ENCODE measurements at places on chromosomes 3 and 15. TPM values are rescaled to one million over a fixed set of nuclear protein-coding genes. Genes with fewer than 3 reads are reported as not detected.

UBE2E2 gene
- 11.9 TPM for total RNA-seq

SLC22A14 gene
- total RNA-seq, result 0.14 TPM

PLIN1 gene
- total RNA-seq, result 0.88 TPM

TPRG1 gene
- 24.4 TPM for total RNA-seq

DNA sequence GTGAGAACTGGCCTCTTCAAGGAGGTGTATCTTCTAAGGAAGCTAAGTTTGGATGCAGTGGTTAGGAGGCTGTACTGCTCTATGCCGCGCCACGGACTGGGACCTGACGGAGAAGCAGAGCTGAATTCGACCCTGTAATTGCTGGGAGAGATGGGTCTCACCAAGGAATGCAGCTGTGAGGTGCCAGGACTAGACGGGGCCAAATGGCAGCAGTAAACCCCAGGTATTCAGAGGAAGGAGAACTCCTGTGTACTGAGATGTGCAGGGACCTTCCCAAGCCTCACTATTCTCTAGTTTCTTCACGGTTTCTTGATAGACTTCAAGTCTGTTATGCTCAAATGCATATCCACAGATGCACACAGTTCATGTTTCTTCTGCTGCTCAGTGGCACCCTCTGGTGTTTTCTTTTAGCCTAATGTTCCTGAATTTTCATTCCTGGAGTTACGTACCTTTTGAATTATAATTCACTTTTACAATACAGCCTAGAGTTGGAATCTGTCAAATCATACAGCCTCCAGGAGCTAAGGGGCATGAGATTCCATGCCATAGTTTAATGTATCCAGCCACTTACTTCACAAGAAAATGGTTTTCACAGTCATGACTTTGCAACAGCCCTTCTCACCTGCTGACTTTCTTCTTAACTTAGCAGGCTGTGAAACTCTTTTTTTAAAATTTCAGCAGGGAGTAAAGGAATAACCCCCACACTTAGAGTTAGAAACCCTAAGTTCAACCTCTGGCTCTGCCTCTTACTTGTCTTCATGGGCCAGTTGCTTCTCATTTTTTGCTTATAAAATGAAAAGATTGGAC is 61.8 kb downstream of the GLDN start:
- H3K27ac ChIP-seq, result no peak overlapping the region
- H3K27me3 ChIP-seq, result peaks cover 62% of the 10 kb centered on the region
- no peak for DNase-seq
- peaks cover 7% of the 10 kb centered on the region for H3K4me1 ChIP-seq
- no peak overlapping the region for H3K4me3 ChIP-seq

GRCh38 chr3:67781218-67781617 is 126.8 kb upstream of the SUCLG2 start:
- no peak overlapping the region for H3K4me3 ChIP-seq
- no peak for DNase-seq
- H3K27ac ChIP-seq, result no peak overlapping the region
- peaks cover 23% of the 10 kb centered on the region for H3K36me3 ChIP-seq
- H3K27me3 ChIP-seq, result no peaks in the 10 kb centered on the region

DNA sequence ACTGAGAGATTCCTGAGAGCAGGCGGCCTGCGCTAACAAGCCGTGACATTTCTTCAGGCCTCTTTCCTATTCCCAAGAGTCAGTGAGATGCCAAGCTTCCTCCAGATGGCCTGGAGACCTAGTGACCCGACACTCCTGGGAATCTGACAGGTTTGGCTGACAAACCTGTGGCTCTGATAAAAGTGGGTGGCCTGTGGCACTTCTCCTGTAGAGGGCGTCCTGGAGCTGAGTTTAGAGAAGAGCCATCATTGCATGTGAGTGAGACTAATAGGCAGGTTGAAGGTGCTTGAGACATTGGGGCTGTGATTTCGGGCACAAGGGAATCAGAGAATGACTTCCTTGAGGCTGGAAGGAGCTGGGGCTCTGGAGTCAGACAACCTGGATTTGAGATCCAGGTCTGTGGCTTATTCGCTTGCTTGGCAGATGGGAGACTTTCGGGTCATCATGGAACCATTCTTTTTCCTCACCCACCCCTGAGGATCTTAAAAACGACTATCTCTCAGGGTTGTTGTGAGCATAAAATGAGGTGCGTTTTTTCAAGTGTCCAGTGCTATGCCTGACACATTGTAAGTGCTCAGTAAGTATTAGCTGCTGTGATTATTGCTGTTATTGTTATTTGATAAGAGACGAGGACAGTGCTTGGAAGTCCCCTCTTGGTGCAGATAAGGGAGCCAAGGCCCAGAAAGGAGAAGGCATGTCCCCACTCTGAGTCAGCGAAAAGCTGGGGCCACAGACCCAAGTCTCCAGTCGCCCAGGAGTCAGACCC is 77.2 kb downstream of the SCN10A start:
- H3K27me3 ChIP-seq, result peaks cover 17% of the 10 kb centered on the region
- H3K27ac ChIP-seq, result no peak overlapping the region
- H3K36me3 ChIP-seq, result no peaks in the 10 kb centered on the region
- peak; percentile 41 for DNase-seq
- no peaks in the 10 kb centered on the region for H3K4me1 ChIP-seq

DNA sequence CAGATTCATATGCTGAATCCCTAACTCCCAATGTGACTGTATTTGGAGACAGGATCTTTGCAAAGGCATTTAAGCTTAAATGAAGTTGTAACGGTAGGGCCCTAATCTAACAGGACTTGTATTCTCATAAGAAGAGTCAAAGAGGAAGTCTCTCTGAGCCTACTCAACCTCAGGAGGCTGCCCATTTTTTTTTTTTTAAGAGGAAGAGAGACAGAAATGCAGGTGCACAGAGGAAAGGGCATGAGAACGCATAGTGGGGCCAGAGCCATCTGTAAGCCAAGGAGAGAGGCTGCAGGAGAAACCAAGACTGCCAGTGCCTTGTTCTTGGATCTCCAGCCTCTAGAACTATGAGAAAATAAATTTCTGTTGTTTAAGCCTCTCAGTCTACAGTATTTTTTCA is 28.4 kb downstream of the ZNF860 start:
- H3K27ac ChIP-seq, result no peak overlapping the region
- peaks cover 5% of the 10 kb centered on the region for H3K4me1 ChIP-seq
- H3K36me3 ChIP-seq, result no peaks in the 10 kb centered on the region
- H3K4me3 ChIP-seq, result no peak overlapping the region
- no peak for DNase-seq
- peaks cover 33% of the 10 kb centered on the region for H3K27me3 ChIP-seq

- H3K4me3 ChIP-seq, result no peak overlapping the region
- no peak overlapping the region for H3K27ac ChIP-seq
- peaks cover under 1% of the 10 kb centered on the region for H3K4me1 ChIP-seq
- DNase-seq, result no peak
Measured at GRCh38 chr3:113252553-113252952, 41.2 kb downstream of the BOC start.

DNA sequence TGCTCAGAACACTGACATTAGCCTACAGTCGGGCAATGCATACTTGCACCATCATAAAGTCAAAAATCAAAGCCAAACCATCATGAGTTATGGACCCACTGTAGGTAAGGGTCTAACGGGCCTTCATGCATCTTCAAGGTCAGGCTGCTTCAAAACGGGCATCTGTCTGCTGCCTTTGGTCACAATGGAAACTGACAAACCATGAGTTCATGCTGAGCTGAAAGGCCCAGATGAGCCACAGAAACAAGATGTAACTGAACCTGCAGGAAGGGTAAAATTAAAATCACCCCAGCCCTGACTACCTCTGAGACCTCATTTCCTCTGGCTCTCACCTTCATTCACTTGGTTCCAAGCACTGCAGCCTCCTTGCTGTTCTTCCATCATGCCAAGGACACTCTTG is 143.8 kb downstream of the ERC2 start:
- H3K27me3 ChIP-seq, result peaks cover 15% of the 10 kb centered on the region
- no peak for DNase-seq
- no peak overlapping the region for H3K27ac ChIP-seq
- H3K36me3 ChIP-seq, result no peaks in the 10 kb centered on the region
- no peak overlapping the region for H3K4me3 ChIP-seq

- H3K27me3 ChIP-seq, result peaks cover 12% of the 10 kb centered on the region
- peaks cover 31% of the 10 kb centered on the region for H3K4me1 ChIP-seq
- H3K4me3 ChIP-seq, result peak overlapping the region; percentile 73
- DNase-seq, result peak; percentile 82
- no peaks in the 10 kb centered on the region for H3K36me3 ChIP-seq
- peak overlapping the region; percentile 48 for H3K27ac ChIP-seq
Measured at GRCh38 chr15:69468241-69469121, 15.9 kb downstream of the RPLP1 start.

DNA sequence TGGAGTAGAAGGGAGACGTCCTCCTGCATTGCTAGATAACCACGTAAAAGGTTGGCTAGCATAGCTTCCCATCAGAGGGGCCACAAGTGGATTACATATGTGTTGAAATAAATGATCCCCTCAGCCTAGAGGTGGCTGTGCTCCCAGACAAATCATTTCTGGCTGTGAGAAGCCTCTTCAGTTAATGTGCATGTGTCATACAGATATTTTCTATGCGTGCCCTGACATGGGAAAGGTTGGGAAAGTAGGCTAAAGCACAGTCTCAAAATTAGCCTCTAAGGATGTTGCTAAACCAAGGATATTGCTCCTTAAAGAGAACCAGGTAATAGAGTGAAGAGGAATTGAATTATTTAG is 17.8 kb downstream of the USP3 start:
- peaks cover 1% of the 10 kb centered on the region for H3K36me3 ChIP-seq
- no peak overlapping the region for H3K27ac ChIP-seq
- H3K27me3 ChIP-seq, result no peaks in the 10 kb centered on the region
- no peak for DNase-seq
- peaks cover 96% of the 10 kb centered on the region for H3K4me1 ChIP-seq

- no peak overlapping the region for H3K4me3 ChIP-seq
- no peak for DNase-seq
- no peaks in the 10 kb centered on the region for H3K36me3 ChIP-seq
- peaks cover 11% of the 10 kb centered on the region for H3K4me1 ChIP-seq
Measured at GRCh38 chr15:64315216-64315615, 40.8 kb downstream of the CSNK1G1 start.

Data from activated T-cell treated with anti-CD3 and anti-CD28 coated beads, Interleukin-2, amount 50 U/mL, for 72 hours (primary cell).